ENCODE measurements at places on chromosomes 5 and 9.

DNA sequence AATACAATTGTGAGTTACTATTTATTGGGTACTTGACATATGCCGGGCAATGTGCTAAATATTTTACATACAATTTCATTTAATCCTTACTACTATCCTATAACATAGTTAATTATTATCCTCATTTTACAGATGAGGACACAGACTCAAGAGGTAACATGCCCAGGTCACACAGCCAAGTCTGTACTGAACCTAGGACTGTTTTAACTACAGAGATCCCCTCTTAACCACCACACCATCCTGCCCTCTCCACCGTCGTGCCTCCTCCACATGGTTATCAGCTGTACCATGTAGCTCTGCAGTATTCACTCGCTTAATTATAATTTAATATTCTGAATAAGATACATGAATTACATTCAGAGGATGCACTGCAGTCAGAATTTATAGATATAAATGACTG lies 5.3 kb downstream of the RAB14 start:
- no peak for DNase-seq

DNA sequence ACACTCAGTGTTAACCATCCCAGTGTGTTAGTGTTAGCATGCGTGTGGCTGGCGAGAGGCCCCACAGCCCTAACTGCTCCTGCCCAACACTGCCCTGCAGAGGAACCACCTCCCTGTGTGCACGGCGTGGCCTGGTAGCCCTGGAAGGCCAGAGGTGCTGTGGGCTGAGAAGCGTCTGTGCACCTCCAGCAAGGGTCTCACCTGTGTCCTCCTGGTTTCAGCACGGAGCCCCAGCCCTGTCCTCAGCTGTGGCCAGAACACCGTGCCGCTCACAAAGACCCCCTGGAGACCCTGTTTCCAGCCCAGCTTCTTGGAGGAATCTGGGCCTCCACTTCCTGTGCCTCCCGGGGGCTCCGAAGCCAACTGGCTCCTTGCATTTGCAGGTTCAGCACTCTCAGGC lies 56.1 kb upstream of the NRARP start:
- DNase-seq, result no peak

- no peak for DNase-seq
These were observed 34.9 kb upstream of the SYNPO start for GRCh38 chr5:150605546-150605945.

DNA sequence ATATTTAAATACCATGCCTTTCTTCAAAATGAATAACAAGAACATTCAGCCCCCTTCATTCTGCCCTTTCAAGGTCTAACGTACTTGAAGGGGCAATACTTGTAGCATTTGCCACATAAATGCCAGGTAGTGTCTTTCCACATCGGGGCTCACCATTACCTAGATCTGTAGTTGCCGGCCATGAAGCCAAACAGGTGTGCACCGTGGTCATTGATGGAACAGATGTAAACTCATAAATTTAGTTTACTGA lies 193.0 kb downstream of the CD180 start:
- no peak for DNase-seq

GRCh38 chr5:175687231-175687701 lies 29.4 kb downstream of the HRH2 start:
- DNase-seq, result no peak

DNA sequence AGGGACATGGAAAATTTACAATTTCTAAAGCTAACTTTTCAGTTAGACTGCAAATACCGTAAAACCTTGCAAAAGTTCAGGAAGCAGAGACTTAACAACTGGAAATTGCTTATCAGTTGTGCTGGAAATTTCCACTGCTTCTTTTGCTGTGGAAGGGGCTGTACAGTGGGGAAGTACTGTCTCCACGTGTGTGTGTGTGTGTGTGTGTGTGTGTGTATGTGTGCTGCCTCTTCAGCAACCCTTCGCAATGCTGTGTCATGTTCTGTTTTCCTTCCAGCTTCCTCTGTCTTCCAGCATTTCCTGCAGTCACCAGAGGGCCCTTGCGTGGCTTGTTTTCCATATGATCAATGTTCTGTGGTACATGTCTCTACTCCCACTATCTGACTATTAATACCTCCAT lies 87.5 kb upstream of the RANBP3L start:
- DNase-seq, result no peak

- DNase-seq, result no peak
These were observed 95.2 kb upstream of the CPEB4 start for GRCh38 chr5:173792781-173793547.

GRCh38 chr9:105320568-105320967 lies 76.1 kb downstream of the SLC44A1 start:
- DNase-seq, result no peak

GRCh38 chr5:175493726-175494125 lies 15.4 kb downstream of the SFXN1 start:
- no peak for DNase-seq

GRCh38 chr9:100856238-100856637 lies 172.3 kb upstream of the PLPPR1 start:
- no peak for DNase-seq

DNA sequence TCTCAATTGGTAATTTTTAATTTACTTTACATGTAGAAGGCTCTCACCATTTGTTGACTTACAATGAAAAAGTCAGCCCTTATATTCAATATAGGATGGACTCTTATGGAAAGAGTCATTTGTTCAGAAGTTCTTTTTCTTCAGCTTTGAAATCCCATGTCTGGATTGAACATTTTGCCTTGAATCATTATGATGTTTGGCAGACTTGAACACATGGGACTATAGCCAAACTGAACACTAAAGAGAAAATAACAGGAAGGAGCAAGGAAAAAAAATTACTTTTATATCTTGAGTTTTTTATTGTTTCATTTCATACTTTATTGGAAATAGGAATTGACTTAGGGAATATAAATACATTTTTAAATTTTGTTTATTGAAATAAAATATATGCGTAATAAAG lies 1503.0 kb downstream of the EFNA5 start:
- no peak for DNase-seq

- DNase-seq, result no peak
These were observed 119.7 kb upstream of the NIPBL start for GRCh38 chr5:36756848-36757247.

GRCh38 chr5:162703914-162704313 lies 636.3 kb downstream of the GABRG2 start:
- DNase-seq, result no peak

GRCh38 chr5:56170557-56170956 lies 62.6 kb downstream of the ANKRD55 start:
- DNase-seq, result no peak

GRCh38 chr5:8710426-8710930 lies 835.4 kb downstream of the SEMA5A start:
- DNase-seq, result no peak

GRCh38 chr5:139388198-139388821 lies 1.4 kb downstream of the MZB1 start:
- no peak for DNase-seq

GRCh38 chr5:127943061-127943371 lies 140.6 kb upstream of the SLC12A2 start:
- no peak for DNase-seq

- no peak for DNase-seq
These were observed 132.9 kb downstream of the ADAMTSL1 start for GRCh38 chr9:18606846-18607245.

DNA sequence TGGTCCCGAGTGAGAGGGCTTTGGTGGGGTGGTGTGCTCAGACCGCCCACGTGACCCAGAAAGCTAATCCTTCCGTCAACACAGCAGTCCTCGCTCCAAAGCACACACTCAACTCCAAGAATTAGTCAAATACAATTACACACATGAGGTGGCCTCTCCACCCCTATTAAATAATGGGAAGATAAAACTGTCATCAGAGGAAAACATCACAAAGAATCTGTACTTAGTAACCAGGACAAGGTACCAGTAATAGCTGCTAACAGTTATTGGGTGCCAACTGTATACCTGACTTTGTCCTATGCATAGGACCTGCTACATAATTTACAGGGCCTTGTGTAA lies 222.8 kb downstream of the HSPA4 start:
- no peak for DNase-seq

DNA sequence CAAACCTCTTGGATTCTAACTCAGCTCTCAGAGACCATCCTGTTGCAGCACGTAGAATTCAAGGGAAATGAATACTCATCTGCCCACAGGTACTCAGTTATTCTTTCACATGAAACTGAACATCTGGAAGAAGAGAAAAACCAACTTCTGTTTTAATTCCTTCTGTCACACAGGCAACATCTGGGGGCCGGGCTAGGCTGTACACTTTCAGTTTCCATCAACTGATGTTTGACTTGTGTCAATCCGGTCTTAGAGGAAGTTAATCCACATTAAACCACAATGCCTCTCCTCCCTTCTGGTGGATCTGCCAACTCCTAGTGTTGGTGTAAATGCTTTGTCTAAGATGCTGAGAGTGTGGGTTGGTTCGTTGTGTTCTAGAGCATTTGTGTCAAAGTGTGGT lies 17.6 kb downstream of the DMRT3 start:
- no peak for DNase-seq

- no peak for DNase-seq
These were observed 3.1 kb upstream of the PLIN2 start for GRCh38 chr9:19130436-19130835.

GRCh38 chr5:68953875-68954617 lies 139.8 kb upstream of the SLC30A5 start:
- DNase-seq, result no peak

DNA sequence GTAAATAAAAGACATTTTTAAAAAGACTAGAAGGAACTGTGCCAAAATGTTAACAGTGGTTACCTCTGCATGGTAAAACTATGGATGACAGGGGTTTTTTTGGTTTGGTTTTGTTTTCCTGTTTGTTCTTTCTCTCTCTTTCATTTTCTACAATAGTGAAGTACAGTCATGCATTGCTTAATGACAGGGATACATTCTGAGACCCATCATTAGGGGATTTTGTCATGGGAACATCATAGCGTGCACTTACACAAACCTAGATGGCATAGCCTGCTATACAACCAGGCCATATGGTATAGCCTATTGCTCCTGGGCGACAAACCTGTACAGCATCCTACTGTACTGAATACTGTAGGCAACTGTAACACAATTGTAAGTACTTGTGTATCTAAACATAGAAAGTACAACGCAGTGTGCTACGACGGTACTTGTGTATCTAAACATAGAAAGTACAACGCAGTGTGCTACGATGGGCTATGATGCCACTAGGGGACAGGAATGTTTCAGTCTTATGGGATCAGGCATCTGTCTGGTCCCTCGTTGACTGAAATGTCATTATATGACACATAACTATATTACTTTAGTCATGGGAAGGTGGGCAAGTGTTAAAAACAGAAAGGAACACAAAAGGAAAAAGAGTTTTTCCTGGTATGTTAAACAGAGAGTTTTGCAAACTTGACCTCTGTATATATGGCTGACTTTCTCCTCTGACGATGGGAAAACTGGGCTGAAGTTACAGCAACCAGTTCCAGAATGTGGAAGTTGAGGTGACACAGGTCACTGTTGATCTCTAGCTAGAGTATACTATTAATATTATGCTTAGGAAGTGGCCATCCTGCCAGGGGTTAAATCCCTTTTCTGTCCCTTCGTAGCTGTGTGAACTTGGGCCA lies 7.4 kb upstream of the ADAM19 start:
- DNase-seq, result no peak

GRCh38 chr9:98795970-98796363 lies 388 bp downstream of the ANKS6 start:
- no peak for DNase-seq

DNA sequence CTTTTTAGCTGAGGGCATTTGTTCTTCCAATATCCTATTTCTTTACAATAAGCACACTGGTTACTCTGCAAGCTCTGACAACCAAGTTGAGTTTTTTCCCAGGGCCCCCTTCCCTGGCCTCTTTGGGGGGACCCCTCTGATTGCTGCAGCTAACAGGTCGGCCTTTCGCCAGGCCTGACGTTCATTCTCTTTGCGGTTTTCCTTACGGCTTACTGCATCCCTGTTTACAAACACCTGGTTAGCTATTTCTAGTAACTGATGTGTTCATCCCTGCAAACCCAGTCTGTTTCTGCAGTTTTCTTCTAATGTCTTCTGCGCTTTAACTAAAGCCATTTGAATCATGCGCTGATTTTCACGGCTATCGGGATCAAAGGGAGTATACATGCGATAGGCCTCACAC lies 37.5 kb upstream of the PPP1R26 start:
- no peak for DNase-seq

DNA sequence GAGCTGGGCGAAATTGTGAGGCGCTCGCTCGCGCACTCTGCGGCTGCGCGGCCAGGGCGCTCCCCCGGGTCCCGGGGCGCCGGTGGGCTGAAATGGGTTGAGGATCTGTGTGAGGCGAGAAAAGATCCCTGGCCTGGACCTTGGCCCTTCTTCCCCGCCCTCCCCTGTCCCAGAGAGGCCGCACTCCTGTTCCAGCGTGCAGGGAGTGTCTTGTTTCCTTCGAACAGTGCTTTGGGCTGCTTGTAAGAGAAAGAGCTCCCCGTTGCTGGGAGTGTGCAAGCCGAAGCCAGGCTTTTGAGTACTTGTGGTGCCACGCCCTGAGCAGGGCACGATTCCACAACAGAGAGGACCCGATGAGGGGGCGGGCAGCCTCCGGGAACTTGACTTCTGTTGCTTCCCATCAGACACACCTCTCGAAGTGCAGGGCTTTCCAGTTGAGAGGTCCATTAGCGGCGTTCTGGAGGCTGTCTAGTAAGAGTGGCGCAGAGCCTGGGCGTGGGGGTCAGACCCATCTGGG lies 535 bp downstream of the DOLPP1 start:
- no peak for DNase-seq

DNA sequence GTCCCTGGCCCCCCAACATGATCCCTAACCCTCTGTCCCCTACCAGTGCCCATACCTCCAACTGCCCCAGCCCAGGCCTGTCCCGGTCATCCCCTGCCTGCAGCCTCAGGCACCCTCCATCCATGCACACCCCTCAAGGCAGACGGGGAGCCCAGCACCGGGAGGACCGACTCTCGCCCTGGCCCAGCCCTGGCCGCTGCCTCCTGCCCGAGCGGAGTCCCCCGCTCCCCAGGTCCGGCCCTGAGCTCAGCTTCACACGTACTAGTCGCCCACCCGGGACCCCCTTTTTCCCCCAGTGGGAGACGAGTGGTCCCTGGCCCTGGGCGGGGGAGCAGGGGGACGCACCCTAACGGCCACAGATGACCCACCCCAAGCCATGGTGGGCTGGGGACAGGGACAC lies 49.0 kb upstream of the UBAC1 start:
- no peak for DNase-seq

- no peak for DNase-seq
These were observed 353.6 kb downstream of the DEPDC1B start for GRCh38 chr5:60346393-60346792.

- DNase-seq, result no peak
These were observed 209.6 kb downstream of the MAST4 start for GRCh38 chr5:66805514-66806430.

DNA sequence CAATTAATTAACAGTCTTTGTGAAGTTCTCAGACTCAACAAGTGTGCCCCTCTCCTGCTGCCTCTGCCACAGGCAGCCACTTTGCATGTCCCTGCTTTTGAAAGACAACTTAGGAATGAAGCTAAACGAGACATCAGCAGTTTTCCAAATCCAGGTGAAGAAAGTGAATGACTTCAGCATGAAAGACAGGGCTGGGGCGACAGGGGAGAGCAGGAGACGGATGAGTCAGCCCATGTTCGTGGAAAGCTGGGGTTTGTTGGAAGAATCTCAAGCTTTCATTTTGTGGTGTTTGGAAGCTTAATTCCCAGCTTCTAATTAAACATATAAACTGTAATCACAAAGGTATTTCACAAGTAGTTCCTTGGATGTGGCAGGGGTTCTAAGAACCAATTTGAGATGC lies 207.8 kb upstream of the MAP3K1 start:
- no peak for DNase-seq
